Anterior cingulate cortex (tissue), 58 donors: ENCODE measurements at places on chromosomes 4 and X.

- no peak for DNase-seq
These were observed 75.0 kb downstream of the MAOA start for GRCh38 chrX:43731086-43731485.

GRCh38 chr4:67593741-67594175 lies 35.2 kb downstream of the STAP1 start:
- DNase-seq, result no peak

- no peak for DNase-seq
These were observed 51.3 kb upstream of the MAOA start for GRCh38 chrX:43604753-43605152.

DNA sequence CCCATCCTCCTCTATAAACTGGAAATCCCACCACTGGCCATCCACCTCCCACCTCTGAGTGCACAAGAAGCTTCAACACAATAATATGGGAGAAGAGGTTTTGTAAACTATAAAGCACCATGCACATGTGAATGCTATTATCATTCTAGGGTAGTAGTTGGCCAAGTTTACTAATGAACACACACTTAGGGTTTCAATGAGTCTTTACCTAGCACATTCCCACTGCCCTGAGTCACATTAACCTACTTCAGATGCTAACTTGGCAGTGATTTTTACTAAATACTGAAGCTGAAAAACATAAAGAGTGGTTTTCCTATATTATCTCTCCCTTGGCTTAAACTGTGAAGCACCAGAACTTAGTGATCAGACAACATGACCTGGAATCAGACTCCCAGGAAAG lies 93.9 kb downstream of the SH3KBP1 start:
- no peak for DNase-seq
